ENCODE measurements at places on chromosomes 7 and 10.

DNA sequence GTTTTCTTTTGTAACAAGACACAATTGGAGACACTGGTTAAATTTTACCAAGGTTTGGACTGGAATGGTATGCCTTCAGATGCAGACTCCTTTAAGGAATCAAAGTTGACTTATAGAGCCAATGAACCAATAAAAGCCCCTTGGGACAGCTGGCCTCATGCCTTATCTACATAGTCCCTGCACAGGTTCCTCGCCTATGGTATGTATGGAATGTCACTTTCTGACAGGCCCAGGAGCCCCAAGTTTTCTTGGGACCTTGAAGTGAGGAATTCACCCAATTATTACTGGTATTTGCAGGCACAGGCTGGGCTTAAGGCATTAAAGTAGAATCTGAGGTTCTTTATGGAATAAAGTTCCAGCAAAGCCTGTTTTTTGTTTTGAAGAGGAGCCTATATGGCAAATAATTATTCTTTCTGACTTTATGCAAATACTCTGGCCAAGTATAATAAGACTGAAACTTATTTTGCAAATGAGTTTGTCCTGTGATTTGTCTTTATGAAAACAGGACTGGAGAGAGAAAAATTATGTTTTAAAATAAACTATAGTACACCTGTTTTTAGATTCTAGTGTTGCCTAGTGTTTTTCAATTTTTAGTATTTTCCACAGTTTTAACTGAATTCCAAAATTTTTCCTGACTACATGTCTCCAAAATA, 24.1 kb upstream of the DNMBP start:
- DNase-seq: no peak

DNA sequence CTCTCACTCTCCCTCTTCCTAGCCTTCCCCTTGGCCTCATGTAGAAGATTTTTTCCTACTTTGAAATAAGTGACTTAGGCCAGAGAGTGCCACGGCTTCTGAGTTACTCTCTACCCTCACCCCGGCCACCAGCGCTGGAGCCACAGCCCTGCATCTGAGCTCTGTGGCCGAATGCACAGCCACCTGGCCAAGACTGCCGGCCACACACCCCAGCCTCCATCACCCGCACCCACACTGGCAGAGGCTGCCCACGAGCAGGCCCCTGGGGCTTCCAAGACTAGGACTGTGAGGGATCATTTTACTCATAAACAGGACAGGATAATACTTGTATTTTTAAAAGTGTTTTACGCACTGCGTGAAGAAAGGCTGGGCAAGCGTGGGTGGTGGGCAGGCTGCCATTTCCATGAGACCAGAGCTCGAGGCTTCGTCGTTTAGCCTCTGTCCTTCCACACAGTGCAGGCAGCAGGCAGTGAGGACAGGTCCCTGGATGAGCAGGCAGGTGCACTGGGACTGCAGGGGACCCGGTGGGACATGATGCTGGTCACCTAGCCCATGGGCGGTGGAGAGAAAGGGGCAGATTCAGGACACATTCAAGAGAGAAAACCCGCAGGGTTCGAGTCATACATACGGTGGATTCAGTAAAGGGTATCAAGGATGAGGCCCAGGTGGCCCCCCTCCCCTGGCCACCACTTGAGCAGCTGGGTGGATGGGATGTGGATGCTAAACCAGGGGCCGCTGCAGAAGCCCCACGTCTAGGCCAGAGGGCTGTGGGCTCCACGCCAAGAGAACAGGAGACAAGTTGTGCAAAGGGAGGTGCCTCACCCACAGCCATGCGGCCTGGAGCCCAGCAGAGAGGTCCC, 35.5 kb upstream of the RNF32 start:
- no peak for DNase-seq

DNA sequence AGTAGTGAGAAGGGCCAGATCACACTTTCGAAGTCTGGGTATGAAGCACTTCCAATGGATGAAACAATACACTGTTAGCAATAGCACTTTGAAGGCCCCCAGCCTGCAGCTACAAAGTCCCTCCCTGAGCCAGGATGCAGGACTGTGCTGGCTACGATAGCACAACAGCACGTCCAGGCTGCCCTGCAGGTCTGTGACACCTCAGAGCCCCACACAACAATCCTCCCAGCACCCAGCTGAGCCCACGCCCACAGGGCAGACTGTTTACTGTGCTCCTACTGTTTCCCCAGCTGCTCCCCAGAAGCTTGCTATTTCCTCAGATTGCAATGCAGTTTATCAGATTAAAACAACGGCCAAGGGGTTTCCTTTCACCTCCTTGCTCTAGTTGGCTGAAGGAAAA, 71.4 kb downstream of the HTR5A start:
- no peak for DNase-seq

DNA sequence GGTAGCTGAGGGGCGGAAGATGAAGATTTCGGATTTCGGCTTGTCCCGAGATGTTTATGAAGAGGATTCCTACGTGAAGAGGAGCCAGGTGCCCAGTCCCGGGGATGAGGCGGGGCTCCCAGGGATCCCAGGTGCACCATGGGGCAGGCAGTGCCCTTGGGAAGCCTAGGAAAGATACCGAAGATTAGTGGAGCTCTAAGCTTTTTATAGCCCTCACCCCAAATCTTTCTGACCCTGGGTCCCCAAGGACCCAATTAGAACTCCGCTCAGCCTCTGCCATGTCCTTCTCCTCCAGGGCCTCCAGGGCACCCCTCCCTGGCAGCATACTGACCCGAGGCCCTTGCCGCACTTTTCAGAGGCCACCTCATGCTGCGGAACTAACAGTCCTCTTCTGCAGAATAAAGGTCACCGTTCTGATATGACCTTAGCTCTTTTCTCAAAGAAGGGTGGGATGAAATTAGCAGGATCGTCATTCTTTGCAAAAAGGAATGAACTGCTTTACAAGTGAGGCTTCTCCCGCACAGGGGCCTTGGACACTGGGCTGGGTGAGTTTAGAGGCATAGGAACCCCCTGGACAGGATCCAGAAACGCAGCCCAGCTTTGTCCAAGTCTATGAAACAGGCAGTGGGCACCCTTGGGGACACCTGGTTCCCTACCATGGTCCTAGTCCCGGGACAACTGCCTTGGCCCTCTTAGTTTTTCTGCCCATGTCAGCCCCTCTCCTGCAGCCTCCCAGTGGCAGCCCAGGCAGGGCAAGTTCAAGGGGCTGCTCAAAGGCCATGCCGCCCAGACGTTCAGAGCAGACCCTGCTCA, 17.9 kb upstream of the CSGALNACT2 start:
- DNase-seq: no peak

DNA sequence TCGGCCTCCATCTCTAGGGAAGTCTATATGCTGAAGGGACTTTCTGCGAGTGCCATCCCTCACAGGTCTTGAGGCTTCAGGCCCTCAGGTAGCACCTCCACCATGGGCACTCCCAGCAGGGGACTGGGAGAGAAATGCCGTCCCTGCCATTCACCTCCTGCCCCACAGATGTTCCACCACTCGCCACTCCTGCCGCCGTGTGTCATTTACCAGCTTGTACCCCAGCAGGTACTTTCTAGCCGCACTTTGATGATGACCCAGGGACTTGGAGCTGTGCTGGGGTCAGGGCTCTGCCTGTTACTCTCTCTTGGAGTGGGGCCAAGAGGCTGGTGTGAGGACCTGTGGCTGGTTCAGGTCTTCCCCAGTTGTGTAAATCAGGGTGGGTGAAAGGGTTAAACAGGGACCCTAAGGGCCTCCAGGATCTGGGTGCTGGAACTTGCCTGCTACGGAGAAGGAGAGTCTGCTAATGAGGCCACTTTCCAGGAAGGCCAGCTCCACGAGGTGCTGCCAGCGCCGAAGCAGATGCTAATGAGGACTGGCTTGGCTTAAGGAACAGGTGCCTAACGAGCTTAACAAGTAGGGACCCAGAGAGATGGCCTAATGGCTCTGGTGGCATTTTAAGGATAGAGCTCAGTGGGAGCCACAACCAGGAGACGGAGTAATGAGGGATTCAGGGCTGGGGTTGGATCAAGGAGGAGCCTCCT, 32.4 kb downstream of the CRHR2 start:
- DNase-seq: no peak

DNA sequence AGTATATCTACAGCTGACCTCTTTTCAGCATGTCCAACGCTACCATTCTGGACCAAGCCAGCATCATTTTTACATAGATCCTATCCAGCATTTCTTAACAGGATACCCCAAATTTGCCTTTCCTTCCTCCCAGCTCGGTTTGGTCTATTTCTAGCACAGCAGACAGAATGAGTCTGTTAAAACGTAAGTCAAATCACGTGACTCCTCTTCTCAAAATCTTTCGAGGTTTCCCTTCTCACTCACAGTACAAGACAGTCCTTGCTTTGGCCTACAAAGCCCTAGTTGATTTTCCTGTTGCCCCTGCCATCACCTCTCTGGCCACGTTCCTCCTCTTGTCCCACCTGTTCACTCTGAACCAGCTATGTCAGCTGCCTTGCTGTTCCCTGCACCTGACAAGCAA, 711.7 kb downstream of the SORCS3 start:
- no peak for DNase-seq

DNA sequence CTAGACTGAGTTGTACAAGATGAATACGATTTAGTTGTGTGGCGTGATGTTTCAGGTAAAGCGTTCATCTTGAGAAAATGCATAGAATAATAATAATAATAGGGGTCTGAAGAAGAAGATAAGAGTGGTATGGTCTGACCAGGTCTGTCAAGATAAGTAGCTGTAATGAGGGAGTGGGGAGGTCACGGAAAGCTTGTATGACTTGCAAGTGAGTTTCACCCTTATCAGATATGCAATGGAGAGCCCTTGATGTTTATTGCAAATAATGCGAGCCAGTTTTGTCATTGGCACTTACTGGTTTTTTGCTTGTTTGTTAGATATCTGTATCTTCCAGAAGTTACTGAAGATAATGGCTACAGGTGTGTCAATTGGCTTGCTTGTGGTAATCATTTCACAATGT, 611.5 kb downstream of the CNTNAP2 start:
- DNase-seq: no peak

- peak; percentile 61 for DNase-seq
Observed at GRCh38 chr10:97336942-97337831, 2.7 kb upstream of the FRAT2 start.

DNA sequence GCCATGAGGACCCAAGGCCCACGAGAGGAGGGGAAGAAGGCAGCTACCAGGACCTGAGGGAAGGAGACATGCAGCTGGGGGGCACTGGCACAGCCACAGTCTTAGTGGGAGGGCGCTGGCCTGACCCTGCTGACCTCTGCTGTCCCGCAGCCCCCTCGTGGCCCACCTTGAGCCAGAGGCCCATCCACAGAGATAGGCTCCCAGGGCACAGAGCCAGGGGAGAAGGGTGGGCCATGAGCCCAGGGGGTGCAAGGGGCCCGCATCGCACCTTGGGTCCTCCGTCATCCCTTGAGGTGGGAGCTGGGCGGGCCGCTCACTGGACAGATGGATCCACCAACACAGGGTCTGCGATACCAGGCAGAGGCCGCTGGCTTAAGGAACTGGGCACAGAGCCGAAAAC, 387.7 kb upstream of the PFKP start:
- DNase-seq: no peak

- DNase-seq: no peak
Observed at GRCh38 chr7:96320442-96320841, 1.5 kb downstream of the SLC25A13 start.

GRCh38 chr10:119728172-119728800, 2.4 kb downstream of the INPP5F start:
- DNase-seq: no peak

- no peak for DNase-seq
Observed at GRCh38 chr7:128895320-128895719, 15.2 kb downstream of the KCP start.

- no peak for DNase-seq
Observed at GRCh38 chr10:125201108-125201524, 40.8 kb upstream of the CTBP2 start.

GRCh38 chr7:94417306-94417705, 22.6 kb downstream of the COL1A2 start:
- no peak for DNase-seq

DNA sequence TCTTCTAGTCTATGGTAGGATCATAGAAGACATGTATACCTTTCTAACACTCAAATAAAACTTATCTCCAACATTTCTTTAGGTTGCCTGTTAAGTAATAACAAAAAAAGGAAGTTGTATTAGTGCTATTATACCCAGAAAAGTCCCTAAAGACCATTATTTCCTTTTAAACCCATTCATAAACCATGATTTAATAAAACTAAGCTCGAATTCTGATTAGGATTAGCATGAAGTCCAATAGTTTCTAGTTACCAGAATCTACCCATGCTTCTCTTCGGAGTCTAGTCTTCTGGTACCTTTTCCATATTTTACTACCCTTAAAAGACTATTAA, 62.7 kb downstream of the USP6NL start:
- no peak for DNase-seq

DNA sequence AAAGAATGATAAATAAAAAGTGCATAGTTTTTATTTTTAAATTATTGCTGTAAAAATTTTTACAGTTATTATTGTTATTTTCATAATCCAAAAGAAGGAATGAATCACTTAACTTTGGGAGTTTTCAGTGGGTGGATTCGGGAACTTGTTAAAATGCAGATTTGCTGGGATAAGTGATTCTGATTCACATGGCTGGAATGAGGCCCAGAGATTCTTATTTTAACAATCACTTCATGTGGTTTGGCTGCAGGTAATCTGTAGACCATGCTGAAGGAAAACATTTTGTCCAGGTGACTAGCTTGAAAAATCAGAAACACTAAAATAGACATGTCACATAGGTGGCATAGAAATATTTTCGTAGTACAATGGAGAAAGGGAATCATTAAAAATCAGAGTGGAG, 13.9 kb downstream of the CROT start:
- no peak for DNase-seq

DNA sequence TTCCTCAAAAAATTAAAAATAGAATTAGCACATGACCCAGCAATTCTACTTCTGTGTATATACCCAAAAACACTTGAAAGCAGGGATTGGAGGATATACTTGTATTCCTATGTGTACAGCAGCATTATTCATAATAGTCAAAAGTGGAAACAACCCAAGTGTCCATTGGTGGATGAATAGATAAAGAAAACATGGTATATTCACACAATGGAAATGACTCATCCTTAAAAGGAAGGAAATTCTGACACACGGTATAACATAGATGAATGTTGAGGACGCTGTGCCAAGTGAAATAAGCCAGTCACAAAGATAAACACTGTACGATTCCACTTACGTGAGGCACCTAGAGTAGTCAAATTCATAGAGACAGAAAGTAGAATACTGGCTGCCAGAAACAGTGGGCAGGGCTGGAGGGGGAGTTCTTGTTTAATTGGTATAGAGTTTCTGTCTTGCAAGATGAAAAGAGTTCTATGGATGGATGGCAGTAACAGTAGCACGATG, 26.6 kb upstream of the KAT6B start:
- no peak for DNase-seq

DNA sequence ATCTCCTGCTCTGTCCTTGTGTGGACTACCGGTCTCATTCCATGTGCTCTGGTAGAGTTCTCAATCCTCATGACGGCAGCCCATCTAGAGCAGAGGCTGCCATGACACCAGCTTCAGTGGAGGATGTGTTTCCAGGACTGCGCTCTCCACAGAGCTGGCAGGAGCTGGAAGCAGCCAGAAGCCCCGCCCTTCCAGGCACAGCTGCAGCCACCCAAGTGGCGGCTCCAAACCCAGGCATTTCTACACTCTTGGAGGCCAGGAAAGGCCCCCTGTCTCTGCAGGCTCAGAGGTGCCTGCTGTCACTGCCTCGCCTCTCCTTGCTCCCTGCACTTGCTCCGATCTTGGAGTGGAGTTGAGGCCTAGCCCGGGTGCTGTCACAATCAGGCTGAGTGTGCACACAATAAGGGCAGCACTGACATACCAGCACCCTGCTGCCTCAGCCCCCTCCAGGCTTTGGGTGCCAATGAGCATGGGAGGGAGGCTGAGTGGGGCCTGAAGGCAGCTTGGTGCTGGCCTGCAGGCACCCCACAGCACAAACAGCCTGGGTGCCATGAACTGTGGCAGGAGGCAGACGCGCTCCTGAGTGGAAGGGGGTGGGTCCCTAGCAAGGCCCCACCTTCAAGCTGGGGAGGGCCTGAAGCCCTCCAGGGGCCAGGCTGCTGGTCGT, 122.1 kb downstream of the LRRN3 start:
- no peak for DNase-seq
